Islet precursor cell (in vitro differentiated cells): ENCODE measurements at places on chromosomes 7 and 10.
A peak's percentile ranks its signal among the peaks of the same experiment; 100 is the strongest.

GRCh38 chr10:1643161-1643907 is 94.0 kb downstream of the ADARB2 start:
- peak; percentile 85 for DNase-seq

DNA sequence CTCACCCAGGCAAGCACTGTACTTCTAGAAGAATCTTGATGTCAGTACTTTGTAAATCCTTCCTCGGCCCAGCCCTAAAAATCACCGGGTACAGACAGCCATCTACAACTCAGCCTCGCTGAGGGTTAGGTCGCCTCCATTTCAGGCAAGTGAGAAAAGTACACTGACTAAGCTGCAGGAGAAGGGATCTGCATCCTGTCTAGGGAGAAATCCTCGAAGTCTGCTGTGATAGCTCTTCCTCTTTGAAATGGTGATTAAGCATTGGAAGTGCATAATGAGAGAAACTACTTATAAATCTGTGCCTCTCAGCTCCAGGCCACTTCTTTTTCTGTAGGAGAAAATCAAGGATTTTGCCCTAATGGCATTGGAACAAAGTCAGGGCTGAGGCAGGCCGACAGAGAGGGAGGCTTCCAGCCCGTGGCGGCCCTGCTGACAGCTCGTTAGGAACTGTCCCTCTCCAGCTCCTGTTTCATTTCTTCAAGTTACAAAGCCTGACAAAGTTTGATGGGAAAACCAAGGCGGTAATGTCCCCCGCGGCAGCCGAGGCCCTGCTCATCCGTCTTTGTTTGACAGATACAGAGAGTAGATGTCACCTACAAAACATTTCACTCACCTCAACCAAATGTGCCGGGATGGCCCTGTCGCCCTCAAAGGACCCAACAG is 14.1 kb upstream of the GOT1 start:
- DNase-seq, result no peak

- DNase-seq, result no peak
Observed at GRCh38 chr10:80447436-80448190, 6.5 kb upstream of the TSPAN14 start.

GRCh38 chr7:117661328-117661727 is 181.5 kb downstream of the CFTR start:
- no peak for DNase-seq

DNA sequence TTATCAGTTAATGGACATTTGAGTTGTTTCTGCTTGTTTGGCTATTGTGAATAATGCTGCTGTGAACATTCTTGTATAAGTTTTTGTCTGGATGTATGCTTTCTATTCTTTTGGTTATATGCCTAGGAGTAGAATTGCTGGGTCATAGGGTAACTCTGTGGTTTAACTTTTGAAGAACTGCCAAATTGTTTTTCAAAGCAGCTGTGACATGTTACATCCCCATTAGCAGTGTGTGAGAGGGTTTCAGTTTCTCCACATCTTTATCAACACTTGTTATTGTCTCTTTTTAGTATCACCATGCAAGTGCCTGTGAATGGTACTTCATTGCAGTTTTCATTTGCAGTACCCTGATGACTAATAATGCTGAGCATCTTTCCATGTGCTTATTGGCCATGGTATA is 2.1 kb upstream of the NDUFB8 start:
- DNase-seq, result no peak

DNA sequence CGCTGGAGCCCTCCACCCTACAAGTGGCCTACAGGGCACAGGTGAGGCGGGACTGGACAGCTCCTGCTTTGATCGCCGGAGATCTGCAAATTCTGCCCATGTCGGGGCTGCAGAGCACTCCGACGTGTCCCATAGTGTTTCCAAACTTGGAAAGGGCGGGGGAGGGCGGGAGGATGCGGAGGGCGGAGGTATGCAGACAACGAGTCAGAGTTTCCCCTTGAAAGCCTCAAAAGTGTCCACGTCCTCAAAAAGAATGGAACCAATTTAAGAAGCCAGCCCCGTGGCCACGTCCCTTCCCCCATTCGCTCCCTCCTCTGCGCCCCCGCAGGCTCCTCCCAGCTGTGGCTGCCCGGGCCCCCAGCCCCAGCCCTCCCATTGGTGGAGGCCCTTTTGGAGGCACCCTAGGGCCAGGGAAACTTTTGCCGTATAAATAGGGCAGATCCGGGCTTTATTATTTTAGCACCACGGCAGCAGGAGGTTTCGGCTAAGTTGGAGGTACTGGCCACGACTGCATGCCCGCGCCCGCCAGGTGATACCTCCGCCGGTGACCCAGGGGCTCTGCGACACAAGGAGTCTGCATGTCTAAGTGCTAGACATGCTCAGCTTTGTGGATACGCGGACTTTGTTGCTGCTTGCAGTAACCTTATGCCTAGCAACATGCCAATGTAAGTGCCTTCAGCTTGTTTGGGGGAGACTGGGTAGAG is at the start of gene COL1A2:
Gene COL1A2 (plus strand): TSS at position 459 of the 704 bp plus-strand sequence. CDS start 137 bp downstream, at position 596.
- peak; percentile 97 for DNase-seq

DNA sequence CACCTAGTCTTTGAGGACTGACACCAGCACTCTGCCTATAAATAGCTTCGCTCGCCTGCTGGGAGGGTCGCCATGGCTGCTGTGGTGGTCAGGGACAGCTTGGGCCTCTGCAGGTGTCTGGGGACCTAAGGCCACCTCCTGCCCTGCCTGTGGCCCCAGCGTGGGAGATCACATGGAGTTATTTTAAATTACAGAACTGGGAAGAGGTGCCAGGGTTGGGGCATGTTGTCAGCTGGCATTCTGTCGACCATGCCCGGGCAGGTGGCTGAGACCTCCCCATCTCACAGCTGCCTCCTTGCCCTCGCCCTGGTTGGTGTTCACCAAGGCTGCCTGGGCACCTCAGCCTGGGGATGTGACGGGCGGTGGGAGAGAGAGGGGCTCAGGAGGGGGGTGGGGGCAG is 18.1 kb downstream of the SHH start:
- DNase-seq, result no peak

DNA sequence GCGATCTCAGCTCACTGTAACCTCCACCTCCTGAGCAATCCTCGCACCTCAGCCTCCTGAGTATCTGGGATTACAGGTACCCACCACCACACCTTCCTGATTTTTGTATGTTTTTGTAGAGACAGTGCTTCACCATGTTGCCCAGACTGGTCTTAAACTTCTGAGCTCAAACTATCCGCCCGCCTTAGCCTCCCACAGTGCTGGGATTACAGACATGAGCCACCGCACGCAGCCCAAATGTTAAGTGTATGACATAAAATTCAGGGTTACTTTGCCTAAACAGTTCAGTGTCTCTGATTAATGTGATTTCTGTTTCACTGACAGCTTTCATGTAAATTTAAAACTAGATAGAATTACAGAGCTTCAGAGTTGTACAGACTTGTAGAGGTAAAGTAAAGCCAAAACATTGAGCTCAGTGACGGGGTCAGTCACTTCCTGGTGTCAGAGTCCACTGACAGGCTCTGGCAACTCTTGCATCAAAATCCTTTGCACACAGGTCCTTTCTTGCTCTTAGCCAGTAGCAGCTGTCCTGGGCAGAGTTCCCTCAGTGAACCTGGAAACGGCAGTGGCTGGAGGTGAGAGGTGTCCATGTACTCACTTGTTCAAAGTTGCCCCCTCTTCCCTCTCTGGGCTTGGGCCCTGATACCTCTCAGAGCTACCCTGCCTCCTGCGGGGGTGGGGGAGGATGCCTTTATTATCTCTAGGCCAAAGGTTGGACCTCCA is 33.7 kb downstream of the MGMT start:
- DNase-seq, result no peak

DNA sequence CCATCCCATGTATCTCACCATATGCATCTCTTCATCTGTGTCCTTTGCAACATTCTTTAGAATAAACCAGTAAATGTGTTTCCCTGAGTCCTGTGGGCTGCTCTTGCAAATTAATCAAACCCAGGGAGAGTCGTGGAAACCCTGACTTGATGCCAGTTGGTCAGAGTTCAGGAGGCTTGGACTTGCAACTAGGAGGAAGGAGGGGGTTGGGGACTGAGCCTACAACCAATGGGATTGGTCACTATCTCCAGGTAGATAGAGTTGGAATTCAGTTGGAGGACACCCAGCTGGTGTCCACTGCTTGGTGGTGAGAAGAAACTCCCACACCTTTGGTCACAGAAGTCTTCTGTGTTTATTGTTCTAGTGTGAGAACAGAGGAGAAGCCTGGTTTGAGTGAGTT is 38.3 kb upstream of the PRKCQ start:
- DNase-seq, result no peak

DNA sequence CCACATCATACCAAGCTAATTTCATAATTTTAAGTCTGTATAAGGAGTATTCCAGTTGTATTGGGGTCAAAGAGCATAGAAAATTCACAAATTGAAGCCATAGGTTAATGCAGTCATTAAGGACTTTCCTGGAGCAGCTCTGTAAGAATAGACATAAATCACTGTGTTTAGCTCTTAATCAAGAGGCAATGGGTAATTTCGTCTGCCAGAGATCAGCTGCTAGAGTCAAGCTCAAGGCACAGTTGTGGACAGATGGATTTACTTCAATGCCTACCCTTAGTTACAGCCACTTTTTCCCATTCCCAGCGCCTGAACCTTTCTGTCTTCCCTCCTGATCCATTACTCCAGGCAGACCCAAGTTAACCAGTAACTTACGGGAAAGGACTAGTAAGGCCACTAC is 40.6 kb upstream of the AGBL3 start:
- no peak for DNase-seq

GRCh38 chr7:88205179-88205578 is 14.7 kb downstream of the SRI start:
- DNase-seq, result no peak

DNA sequence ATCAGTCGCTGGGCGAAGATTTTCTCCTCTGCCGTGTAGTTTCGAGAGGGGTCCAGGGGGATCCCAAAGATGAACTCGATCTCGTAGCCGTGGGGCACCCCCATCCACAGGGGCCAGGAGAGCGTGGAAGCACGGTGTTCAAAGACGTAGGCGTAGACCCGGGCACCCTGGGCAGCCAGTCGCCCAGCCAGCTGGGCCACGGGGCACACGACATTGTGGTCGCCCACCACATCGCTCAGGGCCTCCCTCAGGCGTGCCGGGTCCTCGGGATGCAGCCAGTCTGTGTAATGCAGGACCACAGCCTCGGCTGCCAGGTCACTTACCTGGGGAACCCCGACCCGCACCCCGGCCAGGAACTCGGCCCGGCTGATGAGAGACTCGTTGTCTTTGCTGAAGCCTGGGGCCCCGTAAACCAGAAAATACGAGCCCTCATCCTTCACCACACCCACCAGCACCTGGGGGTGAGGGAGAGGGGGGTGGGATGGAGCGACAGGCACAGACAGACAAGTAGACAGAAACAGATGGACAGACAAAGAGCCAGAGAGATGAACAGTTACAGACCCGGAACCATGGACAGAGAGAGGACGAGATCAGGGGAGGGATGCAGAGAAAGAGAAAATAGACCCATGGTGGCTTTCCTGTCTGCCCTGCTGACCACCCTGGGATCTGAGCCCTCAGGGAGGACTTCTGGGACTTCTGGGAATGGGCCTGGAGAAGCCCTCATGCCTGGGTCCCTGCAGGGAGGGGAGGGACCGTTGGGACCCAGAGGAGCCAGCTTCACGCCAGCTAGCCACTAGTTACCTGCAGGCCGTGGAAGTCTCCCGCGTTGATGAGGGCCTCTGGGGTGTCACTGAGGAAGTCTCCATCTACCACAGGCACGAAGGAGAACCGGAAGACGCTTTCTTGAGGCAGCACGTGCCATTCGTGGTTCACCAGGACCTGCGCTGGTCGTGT is 3.0 kb downstream of the ACHE start:
- no peak for DNase-seq

GRCh38 chr10:96655461-96656197 is 64.7 kb downstream of the PIK3AP1 start:
- no peak for DNase-seq

GRCh38 chr7:36591636-36592035 is 132.7 kb downstream of the AOAH start:
- peak; percentile 25 for DNase-seq

DNA sequence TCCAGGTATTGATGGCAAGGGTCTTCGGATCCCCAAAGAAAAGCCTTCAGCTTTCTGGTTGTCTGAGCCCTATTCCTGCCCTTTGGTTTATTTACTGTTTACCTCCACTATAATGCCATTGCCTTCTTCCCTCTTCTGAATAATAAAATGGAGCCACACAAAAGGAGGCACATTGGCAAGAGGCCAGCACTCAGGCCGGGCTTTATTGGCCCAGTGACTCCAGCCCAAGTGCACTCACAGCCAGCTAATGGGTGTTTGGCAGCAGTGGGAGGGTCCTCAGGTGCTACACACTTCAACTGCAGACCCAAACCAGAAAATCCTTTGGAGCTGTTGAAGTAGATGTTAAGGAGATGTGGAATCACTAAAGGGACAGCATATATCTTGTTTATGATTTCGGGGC is 336.0 kb downstream of the PLXNA4 start:
- no peak for DNase-seq

DNA sequence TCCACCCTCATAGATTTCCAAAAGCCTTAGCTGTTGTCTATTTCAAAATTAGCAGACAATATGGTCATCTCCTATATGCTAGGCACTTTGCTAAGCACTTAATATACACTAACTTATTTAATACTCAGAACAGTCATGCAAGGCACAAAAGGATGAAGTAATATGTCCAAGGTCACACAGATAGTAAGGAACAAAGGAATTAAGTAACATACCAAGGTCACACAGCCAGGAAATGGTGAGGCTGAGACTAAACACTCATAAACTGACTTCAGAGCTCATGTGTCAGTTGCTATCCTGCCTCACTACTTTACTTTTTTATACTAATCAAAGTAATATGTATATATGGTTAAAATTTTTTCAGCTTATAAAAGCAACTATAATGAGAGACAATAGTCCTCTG is 23.6 kb upstream of the HIBADH start:
- no peak for DNase-seq

GRCh38 chr10:131745591-131745990 is 155.2 kb upstream of the PPP2R2D start:
- DNase-seq, result no peak

- peak; percentile 78 for DNase-seq
Observed at GRCh38 chr10:306675-307185, 171.5 kb downstream of the ZMYND11 start.

- no peak for DNase-seq
Observed at GRCh38 chr10:89301232-89301631, 614 bp upstream of the IFIT2 start.

DNA sequence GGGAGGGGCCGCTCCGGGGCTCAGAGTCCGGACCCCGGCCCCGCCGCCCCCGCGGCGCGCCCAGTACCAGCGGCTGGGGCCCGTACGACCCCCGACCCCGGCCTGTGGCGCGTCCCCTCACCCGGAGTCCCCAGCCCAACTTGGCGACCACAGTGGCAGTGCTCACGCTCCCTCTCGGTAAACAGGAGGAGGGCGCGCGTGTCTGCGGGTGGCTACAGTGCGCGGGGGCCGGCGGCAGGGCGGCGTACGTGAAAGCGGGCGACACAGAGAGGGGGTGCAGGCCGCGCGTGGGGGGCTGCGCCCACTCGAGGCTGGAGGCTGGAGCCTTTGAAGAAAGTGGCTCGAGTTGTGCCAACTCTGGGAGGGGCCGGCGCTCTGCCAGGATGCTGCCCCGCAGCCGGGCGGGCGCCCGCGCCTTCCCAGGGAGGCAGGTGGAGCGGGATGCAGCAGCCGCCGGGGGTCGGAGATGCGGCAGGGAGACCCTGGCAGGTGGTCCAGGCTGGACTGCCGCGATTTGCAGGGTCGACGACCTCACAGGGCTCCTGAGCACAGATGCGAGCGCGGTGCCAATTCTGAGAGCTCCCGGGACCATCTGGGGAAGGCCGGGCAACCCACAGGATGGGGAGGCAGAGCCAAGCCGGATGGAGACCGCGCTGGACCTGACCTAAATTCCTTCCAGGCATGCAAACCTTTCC is 655 bp downstream of the PTPRE start:
- DNase-seq, result peak; percentile 59
